Germinal center (tissue), 1 donor: ENCODE measurements at places on chromosomes 3 and 15.
A peak's percentile ranks its signal among the peaks of the same experiment; 100 is the strongest.

DNA sequence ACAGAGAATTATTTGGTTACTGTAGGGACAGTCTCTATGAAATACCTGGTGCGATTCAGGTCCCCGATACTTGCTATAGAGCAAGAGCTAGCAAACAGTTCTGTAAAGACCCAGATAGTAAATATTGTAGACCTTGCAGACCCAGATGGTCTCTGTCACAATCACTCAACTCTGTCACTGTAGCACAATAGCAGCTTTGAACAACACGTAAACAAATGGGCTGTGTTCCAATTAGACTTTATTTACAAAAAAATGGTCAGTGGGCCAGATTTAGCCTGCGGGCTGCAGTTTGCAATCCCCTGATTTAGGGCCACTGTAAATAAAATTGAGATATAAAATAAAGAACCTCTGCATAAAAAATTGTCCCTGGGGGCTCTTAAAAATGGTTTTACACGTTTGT is 127.7 kb downstream of the SV2B start:
- no peak for DNase-seq

- DNase-seq: no peak
Measured at GRCh38 chr15:77533578-77534430, 98.9 kb downstream of the LINGO1 start.

- peak; percentile 74 for DNase-seq
Measured at GRCh38 chr3:121992601-121993560, 29.2 kb downstream of the ILDR1 start.

GRCh38 chr15:99921101-99921500 is 187.9 kb upstream of the LYSMD4 start:
- DNase-seq: no peak

GRCh38 chr3:177119829-177120228 is 77.5 kb downstream of the TBL1XR1 start:
- no peak for DNase-seq

GRCh38 chr15:39833515-39833981 is 50.9 kb upstream of the FSIP1 start:
- no peak for DNase-seq

DNA sequence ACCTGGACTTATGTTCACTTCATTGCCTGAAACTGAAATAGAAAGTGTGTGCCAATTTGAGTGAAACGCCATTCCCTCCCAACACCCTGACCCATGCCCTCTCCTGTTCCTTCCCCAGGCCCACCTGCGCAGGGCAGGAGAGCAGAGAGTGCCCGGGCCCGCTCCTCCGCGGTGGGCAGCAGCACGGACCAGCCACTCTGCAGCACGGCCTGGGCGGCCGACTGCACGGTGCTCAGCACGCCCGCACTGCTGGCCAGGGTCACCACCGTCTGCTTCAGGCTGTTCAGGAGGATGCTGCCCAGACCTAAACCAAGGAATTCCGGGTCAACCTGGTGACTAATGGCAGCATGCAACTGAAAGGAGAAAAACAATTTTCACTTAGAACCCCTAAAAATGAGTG is 66.0 kb downstream of the HERC2 start:
- no peak for DNase-seq

DNA sequence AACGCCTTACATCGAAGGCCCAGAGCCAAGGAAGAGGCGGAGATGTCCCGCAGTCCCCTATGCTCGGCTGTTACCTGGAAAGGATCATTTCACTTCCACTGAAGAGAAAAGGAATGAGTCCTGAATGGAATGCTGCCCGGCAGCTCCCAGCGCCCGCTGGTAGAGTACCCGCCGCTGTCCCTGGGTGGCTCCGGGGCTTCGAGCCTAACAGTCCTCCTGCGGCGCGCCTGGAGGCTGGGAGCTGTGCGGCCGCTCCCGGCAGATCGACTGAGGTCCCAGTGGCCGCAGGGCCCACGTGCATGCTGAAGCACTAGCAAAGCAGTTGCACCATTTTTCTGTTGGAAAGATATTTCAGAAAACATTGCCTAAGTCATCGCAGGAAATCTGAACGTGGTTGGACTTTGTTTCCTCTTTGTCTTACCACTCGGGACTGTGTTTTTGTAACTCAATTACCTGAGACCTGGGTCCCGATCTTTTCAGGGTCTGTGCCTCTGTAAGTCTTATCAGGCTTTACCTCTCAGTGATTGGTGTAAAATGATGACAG is 984 bp downstream of the RNU6-1 start:
- no peak for DNase-seq

DNA sequence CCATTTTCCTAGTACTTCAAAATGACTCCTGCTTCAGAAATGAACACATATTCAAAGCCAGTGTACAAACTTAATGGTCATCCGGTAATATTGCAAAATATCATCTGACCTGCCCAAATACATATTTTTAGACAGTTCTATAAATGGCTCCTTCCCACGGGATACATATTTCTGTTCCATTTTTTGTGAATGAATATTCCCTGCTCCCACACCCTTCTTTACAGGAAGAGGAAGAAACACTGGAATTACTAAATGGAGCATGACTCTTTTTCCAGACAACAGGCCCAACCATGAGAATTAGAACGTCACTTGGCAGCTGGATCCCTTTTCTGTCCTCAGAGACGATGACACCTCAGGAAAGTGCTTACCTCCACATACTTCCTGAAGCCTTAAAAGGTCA is 38.0 kb upstream of the CBLB start:
- DNase-seq: no peak

GRCh38 chr3:173058229-173058628 is 82.8 kb downstream of the SPATA16 start:
- DNase-seq: no peak

DNA sequence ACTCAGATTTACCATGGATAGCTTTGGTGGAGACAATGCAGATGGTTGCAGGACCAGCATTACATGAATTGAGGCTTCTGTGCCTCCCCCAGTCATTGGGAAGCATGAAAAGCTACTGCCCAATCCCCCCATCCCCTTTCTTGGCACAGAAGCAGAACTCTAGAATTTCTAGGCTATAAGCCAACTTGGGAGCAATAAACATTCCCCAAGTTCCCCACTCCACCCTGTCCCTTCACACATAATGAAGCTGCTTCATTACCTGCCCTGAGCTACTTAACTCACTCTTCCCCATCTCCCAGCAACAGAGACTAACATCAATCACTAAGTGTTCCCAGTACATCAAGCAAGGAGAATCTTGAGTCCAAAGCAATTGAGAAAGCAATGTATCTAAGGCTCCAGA is 164.5 kb downstream of the RORA start:
- DNase-seq: no peak
